Stimulated activated CD4-positive, alpha-beta T cell treated with anti-CD3 and anti-CD28 coated beads, TNF-alpha, amount 100 ng/mL, for 4 hours (primary cell): ENCODE measurements at places on chromosomes 7 and 10.
A peak's percentile ranks its signal among the peaks of the same experiment; 100 is the strongest.

GRCh38 chr10:132690821-132691610 is 94.9 kb downstream of the NKX6-2 start:
- DNase-seq: no peak

GRCh38 chr7:97179454-97180104 is 62.1 kb downstream of the SDHAF3 start:
- peak; percentile 2 for DNase-seq

DNA sequence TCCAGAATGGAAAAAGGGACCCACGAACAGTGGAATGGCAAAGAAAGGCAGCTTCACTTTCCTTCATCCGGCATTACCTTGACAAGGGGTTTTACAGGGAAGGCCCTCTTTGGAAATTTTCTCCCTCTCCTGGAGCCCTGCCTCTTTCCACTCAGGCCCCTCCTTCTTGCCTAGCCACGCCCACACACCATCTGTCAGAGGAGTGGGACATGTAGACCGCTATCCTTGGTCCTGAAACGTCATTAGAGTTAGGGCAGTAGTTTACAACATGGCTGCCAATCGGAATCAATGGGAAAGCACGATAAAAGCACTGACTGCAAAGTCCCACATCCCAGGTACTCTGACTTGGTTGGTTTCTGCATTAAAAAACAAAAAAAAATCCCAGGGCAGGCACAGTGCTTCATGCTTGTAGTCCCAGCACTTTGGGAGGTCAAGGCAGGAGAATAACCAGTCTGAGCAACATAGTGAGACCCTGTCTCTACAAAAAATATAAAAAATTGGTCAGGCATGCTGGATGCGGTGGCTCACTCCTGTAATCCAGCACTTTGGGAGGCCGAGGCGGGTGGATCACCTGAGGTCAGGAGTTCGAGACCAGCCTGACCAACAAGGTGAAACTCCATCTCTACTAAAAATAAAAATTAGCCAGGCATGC is 96.4 kb downstream of the MARCHF5 start:
- DNase-seq: no peak

GRCh38 chr7:91614431-91614830 is 266.1 kb downstream of the MTERF1 start:
- DNase-seq: no peak

DNA sequence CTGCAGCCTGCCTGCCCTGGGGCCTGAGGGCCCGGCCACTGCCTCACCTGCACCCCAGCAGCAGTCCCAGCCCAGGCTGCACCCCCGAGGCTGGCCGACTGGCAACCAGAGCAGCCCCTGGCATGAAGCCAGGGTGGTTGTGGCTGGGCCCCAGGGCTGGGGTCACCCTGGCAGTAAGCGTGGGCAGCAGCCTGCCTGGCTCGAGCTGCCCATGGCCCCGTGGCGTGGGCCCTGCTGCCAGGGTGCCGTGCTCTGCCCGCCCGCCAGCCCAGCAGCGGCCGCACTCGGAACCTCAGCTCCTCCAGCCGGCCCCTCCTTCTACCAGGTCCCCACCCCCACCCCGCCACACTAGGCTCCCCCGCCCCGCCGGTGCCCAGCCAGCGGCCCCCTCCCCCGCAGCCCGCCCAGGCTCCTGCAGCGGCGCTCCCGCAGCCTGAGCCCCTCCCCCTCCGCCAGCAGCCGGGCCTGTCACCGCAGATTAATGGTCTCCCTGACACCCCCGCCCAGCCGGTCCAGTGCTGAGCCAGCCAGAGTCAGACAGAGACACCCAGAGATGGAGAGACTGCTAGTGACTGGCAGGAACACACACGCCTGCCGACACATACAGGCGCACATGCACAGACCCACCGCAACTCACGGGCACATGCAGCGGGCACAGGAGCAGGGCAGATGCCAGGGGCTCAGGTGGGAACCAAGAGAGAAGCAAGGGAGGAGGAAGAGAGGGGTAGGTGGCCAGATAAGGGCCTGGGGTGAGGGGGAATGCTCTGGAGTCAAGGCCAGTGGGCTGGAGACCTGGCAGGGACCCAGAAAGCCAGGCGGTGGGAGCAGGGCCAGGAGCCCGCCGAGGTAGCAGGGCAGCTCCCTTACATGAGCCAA is 22.4 kb downstream of the KCNH2 start:
- no peak for DNase-seq

- DNase-seq: no peak
These were observed 57.2 kb downstream of the CALML3 start for GRCh38 chr10:5581670-5582566.

DNA sequence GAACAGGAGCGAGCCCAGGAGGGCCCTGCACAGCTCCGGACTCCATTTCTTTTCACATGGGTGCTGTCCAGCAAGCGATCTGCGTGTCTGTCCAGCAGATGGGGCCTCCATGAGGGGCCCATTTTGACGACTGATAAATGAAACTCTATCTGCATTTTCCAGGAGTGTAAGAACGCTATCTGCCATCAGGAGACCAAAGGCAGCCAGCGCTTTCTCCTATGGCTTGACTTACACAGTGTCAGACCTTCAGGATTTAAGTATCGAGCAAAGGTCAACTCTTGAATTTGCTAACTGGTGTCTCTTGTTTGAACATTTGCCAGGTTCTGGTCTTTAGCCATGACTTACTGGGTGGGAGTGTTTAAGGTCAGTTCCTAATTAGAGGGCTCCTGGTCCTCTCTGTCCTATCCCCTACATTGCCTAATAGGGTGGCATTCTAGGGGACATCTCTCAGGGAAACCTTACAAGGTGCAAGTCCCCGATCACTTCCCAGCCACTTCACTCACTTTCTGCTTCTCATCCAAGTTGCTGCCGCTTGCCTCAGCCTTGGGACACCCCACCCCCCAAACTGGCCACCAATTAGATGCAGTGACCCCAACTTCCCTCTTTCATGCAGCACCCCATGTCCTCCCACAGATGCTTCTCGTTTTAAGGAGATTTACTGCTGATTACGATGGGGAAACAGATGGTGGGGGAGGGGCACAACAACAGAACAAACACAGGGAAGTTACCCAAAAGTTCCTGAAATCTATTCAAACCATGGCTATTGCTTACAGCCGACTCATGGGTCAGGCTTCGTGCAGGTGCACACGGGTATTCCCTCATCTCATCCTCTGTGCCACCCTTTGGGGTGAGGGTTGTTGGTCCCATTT is 20.0 kb downstream of the VSIR start:
- no peak for DNase-seq

DNA sequence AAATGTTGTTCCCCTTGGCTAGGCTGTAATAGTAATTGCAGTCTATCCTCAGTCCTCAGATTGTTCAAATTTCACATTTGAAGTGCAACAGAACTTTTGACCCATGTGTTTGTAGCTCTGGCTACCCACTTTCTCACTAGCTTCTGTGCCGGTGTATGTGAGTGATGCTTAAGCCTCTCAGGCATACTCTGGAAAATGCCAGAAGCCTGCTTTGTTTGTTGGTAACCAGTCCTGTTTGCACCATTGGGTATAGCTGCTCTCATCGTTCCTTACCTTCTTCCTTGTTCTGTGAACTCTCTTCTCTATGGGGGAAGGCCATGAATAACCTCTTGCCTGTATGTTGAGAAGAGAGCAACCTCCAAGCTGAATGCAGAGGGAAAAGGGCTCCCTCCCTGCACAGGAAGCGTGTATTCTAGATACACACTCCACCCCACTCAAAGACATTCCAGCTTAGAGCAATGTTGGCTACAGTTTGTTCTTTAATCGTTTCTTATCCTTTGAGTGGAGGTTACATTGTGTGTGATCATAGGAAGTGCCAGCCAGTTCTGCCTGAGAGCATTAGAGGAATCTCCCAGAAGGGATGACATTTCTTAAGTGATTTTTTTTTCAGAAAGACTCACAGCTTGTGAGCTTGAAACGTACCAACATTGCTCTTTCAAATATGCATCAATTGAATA is 40.5 kb downstream of the C1QL3 start:
- no peak for DNase-seq

GRCh38 chr10:98323221-98324164 is 55.5 kb upstream of the LOXL4 start:
- DNase-seq: no peak

DNA sequence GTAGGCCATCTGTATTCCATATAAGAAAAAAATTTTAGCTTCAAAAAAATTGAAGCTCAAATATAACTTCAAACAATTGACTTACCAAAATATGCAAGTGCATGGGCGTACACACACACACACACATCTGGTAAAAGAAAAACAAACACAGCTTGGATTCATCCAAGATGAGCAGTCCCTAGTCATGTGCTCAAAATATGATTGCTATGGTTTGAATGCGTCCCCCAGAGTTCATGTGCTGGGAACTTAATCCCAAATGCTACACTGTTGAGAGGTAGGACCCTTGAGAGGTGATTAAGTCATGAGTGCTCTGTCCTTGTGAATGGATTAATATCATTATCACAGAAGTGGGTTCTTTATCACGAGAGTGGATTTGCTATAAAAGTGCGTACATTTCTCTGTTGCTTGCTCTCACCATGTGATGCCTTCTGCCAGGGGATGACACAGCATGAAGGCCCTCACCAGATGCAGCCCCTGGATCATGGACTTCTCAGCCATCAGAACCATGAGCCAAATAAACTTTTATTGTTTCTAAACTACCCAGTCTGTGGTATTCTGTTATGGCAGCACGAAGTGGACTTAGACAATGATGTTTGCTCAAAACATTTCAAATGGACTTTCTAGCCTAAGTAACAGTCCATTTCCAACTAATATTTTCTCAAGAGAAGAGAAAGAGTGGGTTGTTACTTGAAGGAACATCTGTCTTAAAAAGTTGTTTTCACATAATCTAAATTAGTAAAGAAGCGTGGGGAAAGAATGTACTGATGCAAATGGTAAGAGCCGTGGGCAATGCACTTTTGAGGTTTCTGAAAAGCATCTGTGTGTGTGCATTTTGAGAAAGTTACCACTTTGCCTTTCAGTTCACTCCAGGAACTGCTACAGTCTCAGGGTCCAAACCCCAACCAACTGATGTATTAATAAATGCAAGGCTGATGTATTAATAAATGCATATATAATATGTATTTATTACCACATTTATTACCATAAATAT is 15.1 kb upstream of the SVIL start:
- DNase-seq: no peak

DNA sequence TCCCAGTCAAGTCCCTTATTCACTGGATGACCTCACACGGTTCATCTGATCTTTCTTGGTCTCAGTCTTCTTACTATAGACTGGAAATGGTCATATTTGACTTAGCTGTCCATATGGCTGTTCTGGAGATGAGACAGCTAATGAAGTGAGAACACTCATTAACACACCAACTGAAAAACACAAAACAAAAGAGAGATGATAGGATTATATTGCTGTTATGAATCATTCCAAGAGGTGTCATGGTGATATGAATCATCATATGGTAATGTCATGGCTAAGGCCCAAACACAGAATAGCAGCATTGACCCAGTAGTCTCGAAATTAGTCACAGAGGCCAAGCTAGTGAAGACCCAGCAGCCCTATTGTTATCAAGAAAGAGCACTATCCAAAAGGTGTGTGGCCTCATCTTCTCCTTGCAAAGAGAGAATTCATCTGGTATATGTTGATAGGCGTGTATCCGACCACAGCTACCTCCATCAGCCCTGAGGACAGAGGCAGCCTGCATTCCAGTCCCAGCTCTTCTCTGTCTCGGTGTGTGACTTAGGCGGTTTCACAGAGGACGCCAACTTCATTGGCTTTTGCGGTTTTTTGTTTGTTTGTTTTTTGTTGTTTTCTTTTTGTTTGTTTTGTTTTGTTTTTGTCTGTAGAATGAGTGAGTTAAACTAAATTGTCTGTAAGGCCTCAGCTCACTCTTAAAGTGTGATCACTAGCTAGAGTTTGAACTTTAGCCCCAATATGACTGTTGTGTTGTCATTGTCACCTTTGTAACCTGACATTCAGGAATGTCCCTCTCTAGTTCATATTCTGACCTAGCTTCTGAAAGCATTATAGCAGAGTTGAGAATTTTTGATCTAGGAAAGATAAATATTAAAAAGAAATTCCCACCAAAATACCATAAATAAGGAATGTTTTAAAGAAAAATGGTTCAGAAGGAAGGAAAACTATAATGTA is 97.4 kb upstream of the PDCD4 start:
- peak; percentile 9 for DNase-seq

GRCh38 chr10:93267521-93267920 is 193.8 kb downstream of the CYP26A1 start:
- no peak for DNase-seq

DNA sequence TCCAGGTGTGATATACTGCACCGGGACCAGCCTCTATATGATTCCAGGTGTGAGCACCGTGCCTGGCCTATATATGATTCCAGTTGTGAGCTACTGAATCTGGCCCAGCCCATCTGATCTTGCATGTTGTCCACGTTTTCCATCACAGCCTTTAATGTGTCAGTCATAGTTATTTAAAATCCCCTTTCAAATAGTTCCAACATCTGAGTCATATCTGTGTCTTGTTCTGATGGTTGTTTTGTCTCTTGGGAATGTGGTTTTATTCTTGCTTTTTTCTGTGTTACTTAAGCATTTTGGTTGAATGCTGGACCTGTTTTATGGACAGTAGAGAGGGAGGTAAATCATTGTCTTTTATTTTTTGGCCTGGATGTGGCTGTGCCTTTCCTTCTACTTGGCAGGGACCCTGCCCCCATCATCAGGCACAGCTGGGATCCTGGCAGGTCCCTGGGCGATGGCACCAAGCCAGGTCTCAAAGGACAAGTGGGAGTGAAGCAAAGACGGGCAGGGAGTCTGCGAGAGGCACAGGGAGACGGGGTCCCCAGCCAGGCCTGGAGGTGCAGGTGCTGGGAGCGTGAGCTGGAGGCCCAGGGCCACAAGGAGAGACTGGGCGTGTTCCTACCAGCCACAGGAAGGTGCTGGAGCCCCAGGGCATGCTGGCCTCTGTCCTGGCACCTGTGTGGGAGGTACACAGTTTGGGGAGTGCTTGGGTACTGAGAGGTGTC is 94.7 kb downstream of the DYNC2I1 start:
- no peak for DNase-seq

DNA sequence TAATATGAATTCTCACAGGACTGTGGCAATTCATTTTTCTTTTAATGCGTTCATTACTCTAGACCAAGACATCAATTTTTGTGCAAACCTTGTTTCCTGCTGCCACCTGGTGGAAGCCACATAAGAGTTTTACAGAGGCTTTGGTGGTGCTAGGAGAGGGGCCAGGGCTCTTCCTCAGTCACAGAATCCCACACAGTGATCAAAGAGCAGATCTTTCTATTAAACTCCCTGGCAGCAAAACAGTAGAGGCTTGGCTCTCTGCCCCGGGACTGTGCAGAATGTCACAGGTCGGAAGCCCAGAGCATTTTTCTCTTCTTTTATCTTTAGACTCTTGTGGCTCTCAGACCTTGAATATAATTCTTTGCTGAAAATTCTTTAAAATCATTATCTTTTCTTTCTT is 506.4 kb upstream of the C7orf33 start:
- DNase-seq: no peak

DNA sequence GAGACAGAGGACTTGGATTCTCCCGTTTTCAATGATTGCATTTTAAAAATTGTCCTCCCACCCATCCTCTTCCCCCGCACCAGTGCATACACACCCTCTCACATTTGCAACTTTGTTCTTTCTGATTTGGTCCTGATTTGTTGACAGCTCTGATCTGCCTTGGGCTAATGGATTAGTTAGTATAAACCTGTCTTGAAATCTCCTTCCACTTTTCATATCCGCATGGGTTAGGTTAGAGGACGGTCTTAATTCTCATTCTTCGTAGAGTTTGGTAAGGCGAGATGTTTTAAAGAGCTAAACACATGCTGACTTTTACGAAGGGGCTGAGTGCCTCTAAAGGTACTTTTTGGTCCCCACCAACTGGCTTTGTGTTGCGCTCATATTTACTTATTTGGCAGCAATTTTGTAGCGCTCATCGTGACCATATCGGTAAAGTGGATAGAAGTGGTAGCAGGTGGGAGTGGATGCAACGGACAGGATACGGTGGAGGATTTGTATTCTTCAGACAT is 1.1 kb downstream of the AHR start:
- DNase-seq: no peak
